ENCODE measurements at places on chromosomes 11 and 22.

- DNase-seq: no peak
These were observed 7.1 kb downstream of the VSIG10L2 start for GRCh38 chr11:125952973-125953372.

DNA sequence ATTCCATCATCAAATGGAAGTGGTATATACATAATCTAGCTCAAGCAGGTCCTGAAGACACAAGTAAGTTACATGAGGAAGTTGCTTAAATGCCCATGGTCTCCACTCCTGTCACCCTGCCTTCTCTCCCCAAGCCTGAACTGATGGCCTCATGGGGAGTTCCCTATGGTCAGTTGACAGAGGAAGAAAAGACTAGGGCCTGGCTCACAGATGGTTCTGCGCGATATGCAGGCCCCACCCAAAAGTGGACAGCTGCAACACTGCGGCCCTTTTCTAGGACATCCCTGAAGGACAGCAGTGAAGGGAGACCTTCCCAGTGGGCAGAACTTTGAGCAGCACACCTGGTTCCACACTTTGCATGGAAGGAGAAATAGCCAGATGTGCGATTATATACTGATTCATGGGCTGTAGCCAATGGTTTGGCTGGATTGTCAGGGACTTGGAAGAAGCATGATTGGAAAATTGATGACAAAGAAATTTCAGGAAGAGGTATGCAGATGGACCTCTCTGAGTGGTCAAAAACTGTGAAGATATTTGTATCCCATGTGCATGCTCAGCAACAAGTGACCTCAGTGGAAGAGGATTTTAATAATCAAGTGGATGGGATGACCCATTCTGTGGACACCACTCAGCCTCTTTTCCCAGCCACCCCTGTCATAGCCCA is 17.3 kb upstream of the CD82 start:
- no peak for DNase-seq

GRCh38 chr11:44446366-44446762 is 119.1 kb upstream of the CD82 start:
- DNase-seq: no peak

DNA sequence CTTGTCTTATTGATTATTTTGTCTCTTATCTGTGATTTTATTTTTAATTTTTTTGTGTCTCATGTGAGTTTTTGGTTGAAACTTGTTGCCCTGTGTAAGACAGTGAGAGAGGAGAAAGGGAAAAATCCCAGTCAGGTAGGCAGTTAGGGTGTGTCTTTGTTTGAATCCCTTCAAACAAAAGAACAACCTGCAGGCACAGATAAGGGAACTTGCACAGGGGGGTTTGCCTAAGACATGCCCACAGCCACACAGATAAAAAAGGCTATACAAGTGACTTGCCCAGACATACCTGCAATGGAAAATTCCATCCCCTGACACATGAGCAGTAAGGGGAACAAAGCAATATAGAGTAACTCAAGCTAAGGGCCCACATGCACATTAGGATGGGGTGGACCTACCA is 127.8 kb upstream of the PLET1 start:
- no peak for DNase-seq

- no peak for DNase-seq
These were observed 3.8 kb upstream of the C11orf91 start for GRCh38 chr11:33704240-33705002.

- no peak for DNase-seq
These were observed 102.5 kb downstream of the KCNA4 start for GRCh38 chr11:29914203-29914930.

DNA sequence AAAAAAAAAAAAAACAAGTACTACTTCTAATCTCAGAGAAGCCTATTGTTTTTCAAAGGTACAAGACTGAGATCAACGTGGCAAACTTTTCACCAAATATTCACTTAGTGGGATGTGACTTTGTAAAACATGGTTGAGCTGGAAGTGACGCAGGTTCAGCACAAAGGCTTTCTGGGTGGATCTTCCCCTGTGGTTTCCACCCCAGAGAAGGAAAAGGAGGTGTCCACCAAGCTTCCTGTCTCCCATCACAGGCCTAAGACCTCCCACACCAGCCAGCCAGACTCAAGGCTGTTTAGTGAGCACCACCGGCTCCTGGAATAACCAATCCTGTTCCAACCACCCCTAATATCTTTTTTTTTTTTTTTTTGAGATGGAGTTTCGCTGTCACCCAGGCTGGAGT is 5.7 kb downstream of the TMEM184B start:
- DNase-seq: no peak

DNA sequence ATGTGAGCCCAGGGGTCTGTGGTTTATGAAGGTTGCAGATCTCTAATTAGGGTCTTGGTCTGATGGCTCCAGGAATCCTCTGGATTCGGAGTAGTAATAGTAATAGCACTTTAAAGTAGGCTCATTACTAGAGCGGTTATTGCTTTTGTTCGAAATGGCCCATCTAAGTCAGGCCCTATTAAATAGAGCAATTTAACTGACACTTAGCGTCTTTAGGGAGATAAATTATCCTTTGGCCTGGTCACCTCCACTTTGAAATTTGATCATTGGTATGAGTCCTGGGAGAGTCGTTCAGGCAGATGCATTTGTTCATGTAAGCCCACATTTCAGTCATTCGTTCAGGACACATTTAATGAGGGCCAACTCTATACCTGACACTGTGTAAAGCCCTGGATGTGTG is 54.8 kb downstream of the LDLRAD3 start:
- DNase-seq: no peak

GRCh38 chr11:69051381-69052342 is 2.9 kb downstream of the TPCN2 start:
- no peak for DNase-seq

GRCh38 chr22:45210991-45211390 is 29.7 kb downstream of the KIAA0930 start:
- DNase-seq: no peak

DNA sequence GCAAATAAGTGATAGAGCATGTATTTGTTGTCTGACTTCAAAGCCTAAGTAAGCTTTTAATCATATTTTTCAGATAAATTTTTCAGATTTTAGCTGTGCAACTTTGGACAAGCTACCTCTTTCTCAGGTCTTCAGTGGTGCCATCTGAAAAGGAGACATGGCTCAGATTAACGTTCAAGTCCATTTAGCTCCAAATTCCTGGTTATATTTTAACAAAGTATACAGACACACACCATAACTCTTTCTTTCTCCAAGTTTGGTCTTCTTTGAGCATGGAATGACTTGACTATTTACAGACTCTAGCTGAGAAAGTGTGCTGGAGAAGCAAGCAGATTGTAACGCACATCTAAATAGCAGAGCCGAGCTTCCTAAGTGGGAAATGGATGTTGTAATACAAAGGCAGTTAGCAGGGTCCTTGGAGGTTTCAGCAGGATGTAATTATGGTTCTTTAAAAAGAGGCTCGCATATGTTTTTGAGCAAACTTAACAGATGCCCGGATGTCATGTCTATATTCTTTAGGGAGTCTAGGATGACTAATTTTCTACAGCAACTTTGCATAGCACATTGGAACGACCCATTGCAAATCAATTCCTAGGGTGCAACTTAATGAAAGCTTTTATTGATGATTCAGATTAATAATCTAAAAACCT is 128.1 kb upstream of the E2F8 start:
- no peak for DNase-seq

DNA sequence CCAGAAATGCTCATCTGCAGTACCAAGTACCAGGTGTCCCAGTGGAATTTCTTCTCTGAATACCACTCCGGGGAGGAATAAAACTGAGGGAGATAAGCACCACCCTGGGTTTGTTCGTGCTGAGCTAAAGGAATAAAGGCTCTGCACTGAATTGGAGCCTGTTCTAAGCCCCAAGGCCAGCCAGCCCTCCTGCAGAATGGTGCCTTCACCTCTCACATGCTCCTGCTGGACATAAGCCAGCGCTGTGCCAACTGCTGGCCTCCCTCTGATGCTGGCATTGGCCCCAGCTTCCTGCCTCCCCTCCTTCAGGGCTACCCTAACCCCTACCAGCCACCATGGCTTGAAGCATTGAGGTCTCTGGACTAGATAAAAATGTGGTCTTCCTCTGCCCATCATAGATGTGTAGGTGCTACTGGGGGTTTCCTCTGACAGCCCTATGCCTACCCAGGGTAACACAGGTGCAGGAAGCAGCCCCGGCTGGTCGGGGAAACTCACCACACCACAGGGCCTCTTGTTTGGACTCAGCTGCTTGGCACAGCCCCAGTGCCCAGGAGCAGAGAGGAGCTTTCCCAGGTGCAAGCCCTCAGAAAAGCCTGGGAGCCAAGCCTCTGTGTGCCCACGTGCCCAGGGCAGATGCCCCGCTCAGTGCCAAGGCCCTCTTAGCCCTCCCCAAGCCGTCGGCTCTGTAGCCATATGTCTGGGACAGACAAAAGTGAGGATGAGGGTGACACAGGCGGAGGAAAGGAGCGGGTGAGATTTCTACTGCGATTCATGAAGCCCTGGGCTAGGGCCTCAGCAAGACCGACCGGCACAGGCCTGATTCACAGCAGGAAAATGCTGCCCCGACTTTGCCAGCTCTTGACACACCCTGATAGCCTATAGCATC is 34.1 kb upstream of the JAM3 start:
- DNase-seq: no peak

DNA sequence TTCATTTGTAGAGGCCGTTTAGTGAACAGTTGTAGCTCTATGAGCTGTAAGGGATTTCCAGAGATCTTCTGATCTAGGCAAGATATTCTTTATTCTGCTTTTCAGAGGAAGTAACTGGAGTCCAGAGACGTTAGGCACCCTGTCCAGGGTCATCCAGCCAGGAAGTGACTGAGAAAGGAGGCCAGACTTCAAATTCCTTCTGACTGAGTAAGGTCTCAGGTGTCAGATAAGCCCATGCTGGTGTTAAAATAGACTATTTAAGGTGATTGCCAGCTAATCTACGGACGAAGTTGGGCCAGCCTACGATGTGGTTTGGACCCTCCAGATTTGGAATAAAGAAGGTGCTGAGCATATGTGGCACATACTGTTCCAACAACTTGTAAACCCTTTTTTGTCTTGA is 54.6 kb downstream of the GRIK4 start:
- no peak for DNase-seq

- no peak for DNase-seq
These were observed 96.1 kb upstream of the LRRC55 start for GRCh38 chr11:57085611-57086010.

DNA sequence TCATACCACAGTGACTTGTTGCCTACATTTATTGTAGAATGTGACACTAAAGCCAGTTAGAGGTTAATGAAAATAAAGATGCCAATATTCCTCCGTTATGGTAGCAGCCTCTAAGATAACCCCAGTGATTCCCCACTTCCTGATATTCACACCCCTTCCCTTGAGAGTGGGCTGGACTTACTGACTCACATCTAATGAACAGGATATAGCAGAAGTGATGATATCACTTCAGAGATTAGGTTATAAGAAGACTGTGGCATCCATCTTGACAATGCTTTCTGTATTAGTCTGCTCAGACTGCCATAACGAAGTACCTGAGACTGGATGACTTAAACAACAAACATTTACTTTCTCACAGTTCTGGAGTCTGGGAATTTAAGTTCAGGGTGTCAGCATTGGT is 149.6 kb upstream of the MTNR1B start:
- no peak for DNase-seq

GRCh38 chr11:93396316-93396715 is 65.8 kb downstream of the DEUP1 start:
- DNase-seq: no peak

GRCh38 chr11:34278693-34279297 is 79.0 kb downstream of the ABTB2 start:
- no peak for DNase-seq

GRCh38 chr11:67406420-67406968 is 2.6 kb downstream of the TBC1D10C start:
- no peak for DNase-seq

- DNase-seq: no peak
These were observed 14.6 kb upstream of the IGLL5 start for GRCh38 chr22:22872722-22873708.

GRCh38 chr22:38316364-38317121 is 690 bp downstream of the CSNK1E start:
- peak; percentile 89 for DNase-seq

- no peak for DNase-seq
These were observed 27.2 kb downstream of the IGSF9B start for GRCh38 chr11:133929401-133930052.

- no peak for DNase-seq
These were observed 620 bp downstream of the OR4C16 start for GRCh38 chr11:55572548-55572947.

GRCh38 chr22:17786435-17787161 is 12.3 kb upstream of the BID start:
- peak; percentile 86 for DNase-seq

DNA sequence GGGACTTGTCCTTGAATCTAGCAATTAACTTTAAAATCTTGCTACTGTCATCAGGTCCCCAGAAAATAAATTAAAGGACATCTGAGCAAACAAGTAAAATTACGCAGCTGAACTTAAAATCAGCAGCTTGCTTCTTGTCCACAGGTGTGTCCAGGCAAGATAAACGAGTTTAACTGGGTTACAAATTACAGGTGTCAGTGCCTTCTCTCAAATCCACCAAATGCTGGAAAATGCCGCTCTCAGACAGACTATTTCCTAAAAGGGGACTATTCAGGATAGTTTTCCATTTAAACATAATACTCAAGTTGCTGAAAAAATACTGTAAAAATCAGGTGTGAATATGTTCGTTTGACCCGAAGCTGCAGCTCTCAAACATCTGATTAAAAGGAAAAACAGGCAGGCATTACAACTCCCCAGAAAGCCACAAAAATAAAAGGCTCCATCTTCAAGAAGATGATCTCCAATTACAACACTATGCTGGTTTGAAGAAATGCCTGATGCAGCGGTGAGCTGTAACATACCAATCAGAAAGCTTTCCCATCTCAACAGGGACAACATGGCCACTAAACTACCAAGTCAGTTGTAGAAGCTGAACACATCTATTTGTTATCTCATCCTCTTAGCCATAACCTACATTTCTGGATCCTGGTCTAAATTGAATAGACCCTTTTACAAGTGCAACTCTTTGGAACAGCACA is 82.1 kb downstream of the CADM1 start:
- no peak for DNase-seq

- DNase-seq: no peak
These were observed 11.1 kb downstream of the IGHMBP2 start for GRCh38 chr11:68914761-68915160.

GRCh38 chr11:27427183-27427980 is 45.2 kb downstream of the LGR4 start:
- DNase-seq: no peak

DNA sequence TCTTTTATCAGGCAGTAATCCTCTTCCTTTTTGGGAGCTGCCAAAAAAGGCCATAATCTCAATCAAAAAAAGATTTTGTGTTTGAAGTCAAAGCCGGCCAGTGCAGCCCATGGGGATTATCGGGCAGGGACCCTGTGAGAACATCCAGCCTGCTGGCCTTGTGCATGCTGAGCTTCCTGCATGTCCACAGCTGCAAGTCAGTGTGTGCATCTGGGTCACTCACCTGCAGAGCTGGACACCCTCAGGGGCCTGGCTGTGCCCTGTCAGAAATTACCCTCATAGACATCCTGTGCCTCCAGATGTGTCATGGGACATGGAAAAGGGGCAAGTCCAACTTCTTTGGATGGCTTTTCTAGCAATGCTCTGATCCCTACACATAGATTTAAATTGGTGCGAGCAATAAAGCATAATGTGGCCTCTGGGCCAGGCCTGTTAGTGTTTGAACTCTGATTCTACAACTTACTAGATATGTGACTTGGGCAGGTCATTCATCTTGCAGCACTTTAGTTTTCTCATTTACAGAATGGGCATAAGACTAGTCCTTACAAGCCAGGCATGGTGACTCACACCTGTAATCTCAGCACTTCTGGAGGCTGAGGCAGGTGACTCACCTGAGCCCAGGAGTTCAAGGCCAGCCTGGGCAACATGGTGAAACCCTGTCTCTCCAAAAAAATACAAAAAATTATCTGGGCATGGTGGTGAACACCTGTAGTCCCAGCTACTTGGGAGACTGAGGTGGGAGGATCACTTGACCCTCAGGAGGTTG is 81.6 kb upstream of the LARGE1 start:
- DNase-seq: no peak

All from retina (tissue), 1 donor.